ENCODE measurements at places on chromosomes 5 and 9.

- DNase-seq, result no peak
Measured at GRCh38 chr9:29176231-29176630, 1603.0 kb upstream of the C9orf72 start.

GRCh38 chr9:121289026-121289771 is 21.2 kb downstream of the GSN start:
- DNase-seq, result no peak

- no peak for DNase-seq
Measured at GRCh38 chr5:96338091-96338490, 95.0 kb downstream of the PCSK1 start.

DNA sequence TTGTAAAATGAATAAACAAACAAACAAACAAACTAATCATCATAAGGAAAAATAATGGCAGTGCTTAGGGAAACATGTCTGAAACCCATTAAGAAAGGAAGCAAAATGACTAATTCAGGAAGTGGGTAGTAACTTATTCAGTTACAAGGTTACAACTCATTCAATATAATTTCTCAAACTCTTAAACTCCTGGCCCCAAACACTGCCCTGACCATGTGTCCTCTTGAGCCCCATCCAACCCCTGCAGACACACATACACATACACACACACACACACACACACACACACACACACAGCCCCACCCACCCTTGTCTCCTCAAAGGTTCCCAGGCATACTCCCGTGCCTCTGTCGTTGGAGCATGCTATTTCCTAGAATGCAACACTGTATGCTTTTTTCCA is 193.9 kb downstream of the SEC61B start:
- DNase-seq, result no peak

- DNase-seq, result peak; percentile 38
Measured at GRCh38 chr5:139108063-139108824, 89.9 kb downstream of the SIL1 start.

DNA sequence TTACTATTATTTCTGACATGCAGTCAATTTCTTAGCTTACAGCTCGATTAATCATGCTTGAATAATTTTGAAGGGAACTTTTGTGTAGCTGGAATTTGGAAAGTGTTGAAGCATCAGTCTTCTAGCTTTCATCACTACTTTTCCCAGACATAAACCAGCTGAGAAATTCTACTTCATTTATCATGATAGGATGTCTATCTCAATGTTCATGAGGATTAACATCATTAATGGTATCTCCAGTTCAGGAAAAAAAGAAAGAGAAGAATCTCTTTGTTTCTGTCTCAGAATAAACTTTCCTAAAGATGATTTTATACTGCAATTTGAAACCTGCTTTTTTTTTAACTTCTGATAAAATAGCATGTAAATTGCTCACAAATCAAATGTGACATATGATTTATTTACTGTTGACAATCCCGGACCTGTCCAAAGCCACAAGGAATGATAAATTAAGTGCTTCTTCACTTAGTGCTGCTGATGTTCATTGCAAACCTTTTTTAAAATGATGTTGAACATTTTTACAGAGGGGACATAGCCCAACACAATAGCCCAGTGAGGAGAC is 412.1 kb upstream of the CLINT1 start:
- no peak for DNase-seq

DNA sequence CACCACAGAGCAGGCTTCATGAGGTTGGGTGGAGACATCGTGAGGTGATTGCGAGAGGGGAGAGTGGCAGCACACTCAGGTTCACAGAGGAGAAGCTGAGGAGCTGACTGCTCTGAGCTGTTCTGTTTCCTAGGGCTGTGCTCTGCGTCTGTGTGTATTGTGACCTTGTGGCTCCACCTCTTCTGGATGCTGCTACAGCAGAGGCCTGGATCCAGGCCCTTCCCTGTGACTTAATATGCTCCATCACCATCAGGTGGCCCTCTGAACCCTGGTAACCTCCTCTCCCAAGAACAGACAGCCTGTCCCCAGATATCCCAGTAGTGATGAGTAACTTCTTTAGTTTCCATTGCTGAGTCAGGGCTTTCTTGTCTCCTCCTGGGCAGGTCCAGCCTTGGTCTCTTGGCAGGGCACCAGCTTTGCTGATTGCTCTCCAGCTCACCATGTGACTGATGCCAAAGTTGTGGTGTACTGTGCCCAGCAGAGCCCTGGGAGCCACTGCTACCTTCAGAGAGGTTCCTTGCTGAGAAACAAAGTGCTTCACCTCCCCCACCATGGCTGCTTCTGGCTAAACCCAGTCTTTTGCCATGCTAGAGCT is 212.8 kb upstream of the CHD1 start:
- DNase-seq, result no peak

DNA sequence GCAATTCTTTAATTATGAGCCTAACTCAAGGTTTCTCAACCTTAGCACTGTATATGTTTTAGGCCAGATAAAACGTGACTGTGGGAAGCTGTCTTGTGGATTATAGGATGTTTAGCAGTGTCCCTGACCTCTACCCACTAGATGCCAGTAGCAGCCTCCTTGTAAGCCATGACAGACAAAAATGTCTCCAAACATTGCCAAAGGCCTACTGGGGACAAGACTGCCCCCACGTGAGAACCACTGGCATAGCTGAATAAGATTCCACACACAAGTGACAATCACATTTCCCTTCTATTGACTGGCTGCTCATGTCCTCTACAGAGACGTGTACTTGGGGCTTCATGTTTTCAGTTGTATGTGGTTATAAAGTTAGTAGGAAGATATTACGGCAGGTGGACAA is 55.4 kb downstream of the GOLM1 start:
- DNase-seq, result no peak

Measured in NCI-H1105 (cell line).